Stimulated activated CD8-positive, alpha-beta memory T cell treated with anti-CD3 and anti-CD28 coated beads, Interleukin-4, amount 100 ng/mL, for 48 hours (primary cell): ENCODE measurements at places on chromosomes 2 and 18.

GRCh38 chr2:36954977-36955607, 11.2 kb downstream of the STRN start:
- DNase-seq: no peak

GRCh38 chr18:137327-137726, 21.0 kb upstream of the USP14 start:
- no peak for DNase-seq

- DNase-seq: no peak
Observed at GRCh38 chr18:55552526-55553189, 35.3 kb downstream of the TCF4 start.

GRCh38 chr18:38961880-38962279, 1396.3 kb upstream of the CELF4 start:
- DNase-seq: no peak

DNA sequence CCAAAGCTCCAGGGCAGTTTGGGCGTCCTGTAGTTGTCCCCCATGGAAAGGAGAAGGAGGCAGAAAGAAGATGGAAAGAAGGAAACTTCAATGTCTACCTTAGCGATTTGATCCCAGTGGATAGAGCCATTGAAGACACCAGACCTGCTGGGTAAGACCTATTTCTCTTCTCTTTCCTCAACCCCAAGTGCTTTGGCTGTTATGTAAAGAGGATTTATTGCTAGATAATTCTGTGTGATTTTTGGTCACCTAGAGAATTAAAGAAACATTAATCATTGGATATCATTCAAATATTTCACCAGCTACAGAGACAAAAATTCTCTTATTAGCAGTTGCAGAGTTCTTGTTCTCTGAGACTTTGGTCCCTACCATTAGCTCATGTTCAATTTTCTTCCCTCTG, 1.9 kb downstream of the GALNT5 start:
- DNase-seq: no peak

DNA sequence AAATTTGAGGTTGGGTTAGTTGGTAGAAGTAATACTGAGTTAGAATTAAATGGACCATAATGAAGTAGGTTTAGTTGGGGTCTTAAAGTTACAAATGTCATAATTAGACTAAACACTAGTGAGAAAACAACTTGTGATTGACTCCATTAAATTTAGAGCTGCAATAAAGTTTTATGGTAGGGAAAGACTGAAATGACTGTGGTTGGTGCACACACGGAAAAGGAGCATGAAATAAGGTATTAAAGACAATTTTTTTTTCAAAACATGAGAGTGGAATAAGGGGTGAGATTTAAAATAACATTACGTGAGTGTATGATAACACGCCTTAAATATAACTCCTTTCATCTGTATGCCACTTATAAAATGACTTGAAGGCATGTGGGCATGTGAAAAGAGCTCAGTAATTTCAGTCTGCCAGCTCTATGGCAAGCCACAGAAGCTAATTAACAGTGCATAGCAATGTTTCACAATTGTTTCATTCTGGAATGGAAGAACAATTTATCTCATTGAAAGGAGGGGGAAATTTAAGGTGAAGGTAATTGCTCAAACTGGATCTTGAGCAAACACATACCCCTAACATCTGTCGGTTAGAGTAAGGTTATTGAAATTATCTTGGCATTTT, 1.4 kb downstream of the FRZB start:
- no peak for DNase-seq

DNA sequence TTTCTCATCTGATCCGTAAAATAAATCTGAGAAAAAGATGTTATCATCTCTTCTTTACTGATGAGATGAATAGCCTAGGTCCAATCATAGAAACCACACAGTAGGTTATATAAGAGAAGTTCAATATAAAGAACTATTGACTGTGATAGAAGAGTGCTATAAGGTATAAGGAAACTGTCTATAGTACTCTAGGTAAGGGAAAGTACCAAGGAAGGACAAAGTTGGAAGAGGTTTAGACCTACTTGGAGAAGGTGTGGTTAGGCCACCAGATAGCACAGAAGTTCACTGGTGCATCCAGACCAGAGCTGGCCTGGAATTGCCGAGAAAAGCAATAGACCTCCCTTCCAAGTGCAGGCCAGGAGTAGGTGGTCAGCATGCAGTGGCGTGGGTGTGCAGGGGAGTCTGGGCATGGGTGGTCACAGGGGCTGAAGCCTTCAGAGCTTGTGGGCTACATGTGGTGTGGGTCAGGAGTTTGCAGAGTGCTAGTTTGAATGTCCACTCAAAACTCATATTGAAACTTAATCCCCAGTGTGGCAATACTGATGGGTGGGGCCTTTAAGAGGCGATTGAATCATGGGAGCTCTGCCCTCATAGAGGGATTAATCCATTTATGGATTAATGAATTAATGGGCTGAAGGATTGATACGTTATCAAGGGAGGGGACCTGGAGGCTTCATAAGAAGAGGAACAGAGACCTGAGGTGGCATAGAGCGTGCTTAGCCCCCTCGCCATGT, 86.3 kb downstream of the ALPK2 start:
- no peak for DNase-seq

DNA sequence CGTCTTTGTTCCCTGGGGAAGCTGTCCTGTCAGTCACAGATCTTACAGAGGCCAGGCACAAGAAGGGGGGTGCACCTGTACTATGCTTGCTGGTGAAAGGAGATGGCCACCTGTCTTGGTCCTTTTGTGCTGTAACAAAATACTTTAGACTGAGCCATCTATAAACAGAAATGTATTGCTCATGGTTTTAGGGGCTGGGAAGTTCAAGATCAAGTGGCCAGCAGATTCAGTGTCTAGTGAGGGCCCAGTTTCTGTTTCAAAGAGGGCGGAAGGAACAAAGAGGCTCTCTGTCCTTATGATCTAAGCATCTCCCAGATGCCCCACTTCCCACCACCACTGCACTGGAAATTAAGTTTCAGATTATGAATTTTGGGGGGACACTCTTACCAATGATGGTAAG, 35.5 kb upstream of the RPL37A start:
- DNase-seq: no peak

DNA sequence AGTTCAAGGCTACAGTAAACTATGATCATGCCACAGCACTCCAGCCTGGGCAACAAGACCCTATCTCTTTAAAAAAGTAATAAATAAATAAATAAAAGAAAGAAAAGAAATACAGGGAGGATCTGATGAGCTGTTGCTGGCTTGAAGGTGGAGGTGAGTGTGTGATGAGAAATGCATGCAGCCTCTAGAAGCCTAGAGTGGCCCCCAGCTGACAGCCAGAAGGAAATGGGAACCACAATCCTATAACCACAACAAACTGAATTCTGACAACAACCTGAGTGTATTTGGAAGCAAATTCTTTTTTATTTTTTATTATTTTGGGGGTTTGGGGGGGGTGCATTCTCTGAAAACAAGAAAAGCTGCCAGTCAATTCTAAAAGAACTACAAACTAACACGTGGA, 14.6 kb downstream of the NOL10 start:
- DNase-seq: no peak

- no peak for DNase-seq
Observed at GRCh38 chr2:72963423-72964145, 46.3 kb downstream of the EMX1 start.
